SJSA1 (cell line): ENCODE measurements at places on chromosomes 5 and 9.
A peak's percentile ranks its signal among the peaks of the same experiment; 100 is the strongest.

GRCh38 chr5:15510831-15511230 lies 10.9 kb downstream of the FBXL7 start:
- DNase-seq = no peak

GRCh38 chr5:74536658-74537057 lies 103.9 kb downstream of the ENC1 start:
- no peak for DNase-seq

DNA sequence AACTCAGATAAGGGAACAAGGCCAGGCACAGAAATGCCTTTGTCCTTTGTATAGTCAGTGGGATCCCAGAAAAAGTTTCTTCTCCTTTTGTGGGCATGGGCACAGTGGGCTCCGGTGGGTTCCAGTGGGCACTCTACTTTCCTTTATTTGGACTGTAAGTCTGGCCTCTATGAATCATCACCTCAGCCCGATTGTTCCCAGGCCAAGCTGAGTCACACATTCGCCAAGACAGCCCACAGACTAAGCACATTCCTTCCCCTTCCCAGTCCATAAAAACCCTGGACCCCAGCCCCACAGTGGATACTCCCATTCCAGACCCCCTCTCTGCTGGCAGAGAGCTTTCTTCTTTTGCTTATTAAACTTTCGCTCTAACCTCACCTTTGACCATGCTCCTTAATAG lies 165.0 kb downstream of the FBXL17 start:
- DNase-seq = peak; percentile 47

DNA sequence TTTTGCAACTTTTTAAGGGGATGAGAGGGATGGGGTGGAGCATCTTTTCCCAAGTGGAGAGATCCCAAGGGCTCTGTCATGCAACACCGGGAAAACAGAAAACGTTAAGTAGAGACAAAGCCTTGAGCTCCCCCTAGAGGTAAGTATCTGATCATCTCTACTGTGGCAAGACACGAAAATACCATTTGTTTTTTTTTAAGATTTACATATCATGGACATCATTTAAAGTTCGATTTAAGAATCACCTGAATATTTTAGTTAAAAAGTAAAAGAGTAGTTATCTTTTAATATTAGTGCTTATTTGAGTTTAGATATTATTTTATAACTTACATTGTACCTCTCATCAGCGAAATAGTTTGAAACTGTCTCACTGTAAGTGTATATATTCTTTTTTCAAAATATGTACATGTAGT lies 200.4 kb downstream of the LRRC70 start:
- peak; percentile 35 for DNase-seq

GRCh38 chr9:83932011-83932410 lies 10.8 kb upstream of the KIF27 start:
- no peak for DNase-seq

GRCh38 chr9:101114317-101114716 lies 85.8 kb downstream of the PLPPR1 start:
- DNase-seq = no peak

- no peak for DNase-seq
Observed at GRCh38 chr9:136426787-136427186, 12.9 kb downstream of the INPP5E start.

- no peak for DNase-seq
Observed at GRCh38 chr5:68180121-68181038, 35.2 kb upstream of the PIK3R1 start.

GRCh38 chr9:91814753-91815152 lies 135.3 kb downstream of the ROR2 start:
- DNase-seq = no peak

GRCh38 chr5:15002173-15002572 lies 130.6 kb upstream of the ANKH start:
- no peak for DNase-seq

- no peak for DNase-seq
Observed at GRCh38 chr5:132480042-132480441, 10.5 kb downstream of the IRF1 start.

GRCh38 chr9:4592886-4593285 lies 69.2 kb upstream of the PLPP6 start:
- DNase-seq = no peak

- no peak for DNase-seq
Observed at GRCh38 chr5:128339585-128339984, 198.5 kb downstream of the FBN2 start.

GRCh38 chr5:163578652-163579051 lies 73.2 kb downstream of the MAT2B start:
- no peak for DNase-seq

GRCh38 chr9:130780415-130780814 lies 54.6 kb upstream of the ABL1 start:
- no peak for DNase-seq

GRCh38 chr5:14591548-14591947 lies 10.0 kb downstream of the OTULINL start:
- DNase-seq = no peak

DNA sequence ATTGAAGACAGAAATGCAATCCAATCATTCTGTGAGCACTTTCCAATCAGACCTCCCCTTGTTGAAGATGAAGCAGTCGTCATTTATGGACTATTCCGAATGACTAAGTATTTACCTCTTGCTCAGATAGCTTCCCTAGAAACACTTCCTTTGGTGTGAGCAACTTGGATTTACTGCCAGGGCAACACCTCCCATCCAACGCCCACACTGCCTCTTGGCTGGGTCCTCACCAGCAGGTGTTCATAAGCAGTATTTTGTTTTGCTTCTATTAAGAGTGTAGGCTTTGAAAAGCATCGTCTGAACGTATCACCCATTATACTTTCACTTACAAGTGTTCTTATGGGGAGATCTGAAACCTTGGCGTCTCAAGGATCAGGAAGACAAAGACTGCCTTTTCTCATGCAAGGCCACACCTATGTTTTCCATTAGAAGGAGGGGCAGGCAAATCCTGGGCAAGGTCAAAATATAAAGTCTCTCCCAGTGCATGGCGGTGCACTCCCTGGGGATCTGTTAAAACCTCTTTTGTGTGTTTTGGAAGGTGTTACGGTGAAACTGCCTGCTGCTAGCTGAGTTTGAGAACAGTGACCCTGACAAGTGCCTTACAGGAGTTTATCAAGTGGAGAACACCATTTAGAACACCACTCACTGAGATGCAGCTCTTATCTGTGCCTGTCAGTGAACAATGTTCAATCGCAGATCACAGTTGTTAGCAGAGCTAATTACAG lies 10.6 kb upstream of the MARCHF3 start:
- no peak for DNase-seq

- DNase-seq = no peak
Observed at GRCh38 chr9:88818495-88819201, 172.6 kb upstream of the S1PR3 start.

DNA sequence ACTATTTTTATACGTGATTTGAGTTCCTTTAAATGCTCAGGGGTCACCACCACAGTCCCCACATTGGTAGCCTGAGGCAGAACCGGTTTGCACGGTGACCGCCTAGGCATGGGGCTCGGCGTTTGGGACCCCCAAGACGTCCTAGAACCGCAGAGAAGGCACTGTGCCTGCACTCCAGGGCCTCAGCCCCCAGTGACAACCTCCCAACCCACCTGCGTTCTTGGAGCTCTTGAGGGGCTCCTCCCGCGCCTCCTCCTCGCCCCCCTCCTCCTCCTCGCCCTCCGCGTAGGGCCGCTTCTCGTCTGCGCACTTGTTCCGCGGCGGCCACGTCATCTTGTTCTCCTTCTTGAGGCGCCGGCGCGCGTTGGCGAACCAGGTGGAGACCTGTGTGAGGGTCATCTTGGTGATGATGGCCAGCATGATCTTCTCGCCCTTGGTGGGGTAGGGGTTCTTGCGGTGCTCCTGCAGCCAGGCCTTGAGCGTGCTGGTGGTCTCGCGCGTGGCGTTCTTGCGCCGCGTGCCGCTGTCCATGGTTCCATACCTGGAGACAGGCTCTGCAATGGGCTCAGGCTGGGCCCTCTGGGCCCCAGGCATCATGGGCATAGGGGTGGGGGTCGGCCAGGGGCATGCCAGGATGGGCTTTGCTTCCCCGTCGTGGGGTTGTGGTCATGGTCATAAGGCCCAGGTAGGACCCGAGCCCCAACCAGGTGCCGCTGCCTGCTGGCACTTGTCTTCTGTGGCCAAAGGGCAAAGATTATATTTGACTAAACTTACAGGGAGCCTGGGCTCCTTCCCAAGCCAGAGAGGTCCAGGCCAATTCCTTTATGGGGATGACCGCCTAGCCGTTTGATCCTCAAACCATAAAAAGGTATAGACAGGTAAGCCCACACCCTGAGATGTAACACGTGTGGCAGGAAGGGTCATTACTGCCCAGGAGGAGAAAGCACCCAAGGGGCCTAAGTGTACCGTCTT lies 3.1 kb downstream of the IRX4 start:
- no peak for DNase-seq

DNA sequence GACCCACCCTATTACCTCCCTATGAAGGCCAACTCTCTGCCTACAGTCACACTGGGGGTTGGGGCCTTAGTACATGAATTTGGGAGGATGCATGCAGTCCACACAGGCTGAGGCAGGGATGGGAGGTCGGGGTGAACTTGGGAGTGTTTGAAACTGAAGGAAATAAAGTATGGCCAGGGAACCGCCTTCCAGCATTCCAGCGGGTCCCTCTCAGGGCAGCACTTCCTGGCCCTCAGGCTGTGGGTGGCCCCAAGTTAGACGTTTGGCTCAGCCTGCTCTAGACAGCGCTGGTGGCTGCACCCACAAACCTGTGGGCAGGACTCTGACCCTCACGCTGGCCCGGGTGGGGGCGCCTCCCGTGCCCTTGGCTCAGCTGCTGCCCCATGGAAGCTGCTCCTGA lies 74.3 kb downstream of the UBE2QL1 start:
- DNase-seq = peak; percentile 41

DNA sequence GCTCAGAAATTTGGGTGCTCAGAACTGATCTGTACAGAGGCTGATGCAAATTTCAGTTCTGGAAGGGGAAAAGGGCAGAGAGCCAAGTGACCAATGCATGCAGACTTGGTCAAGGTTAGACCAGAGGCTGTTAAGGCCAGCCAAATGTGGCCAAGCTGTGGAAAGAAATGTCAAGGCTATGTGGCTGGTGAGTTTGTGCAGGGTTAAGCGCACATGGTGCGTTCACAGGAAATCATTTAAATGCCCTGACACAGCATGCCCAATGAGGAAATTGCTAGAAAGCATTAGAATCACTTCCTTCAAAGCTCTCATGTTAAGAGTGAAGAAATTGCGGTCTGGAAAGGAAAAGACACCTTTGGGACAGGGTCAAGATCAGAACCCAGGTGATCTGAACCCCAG lies 58.0 kb downstream of the PTPN3 start:
- no peak for DNase-seq

DNA sequence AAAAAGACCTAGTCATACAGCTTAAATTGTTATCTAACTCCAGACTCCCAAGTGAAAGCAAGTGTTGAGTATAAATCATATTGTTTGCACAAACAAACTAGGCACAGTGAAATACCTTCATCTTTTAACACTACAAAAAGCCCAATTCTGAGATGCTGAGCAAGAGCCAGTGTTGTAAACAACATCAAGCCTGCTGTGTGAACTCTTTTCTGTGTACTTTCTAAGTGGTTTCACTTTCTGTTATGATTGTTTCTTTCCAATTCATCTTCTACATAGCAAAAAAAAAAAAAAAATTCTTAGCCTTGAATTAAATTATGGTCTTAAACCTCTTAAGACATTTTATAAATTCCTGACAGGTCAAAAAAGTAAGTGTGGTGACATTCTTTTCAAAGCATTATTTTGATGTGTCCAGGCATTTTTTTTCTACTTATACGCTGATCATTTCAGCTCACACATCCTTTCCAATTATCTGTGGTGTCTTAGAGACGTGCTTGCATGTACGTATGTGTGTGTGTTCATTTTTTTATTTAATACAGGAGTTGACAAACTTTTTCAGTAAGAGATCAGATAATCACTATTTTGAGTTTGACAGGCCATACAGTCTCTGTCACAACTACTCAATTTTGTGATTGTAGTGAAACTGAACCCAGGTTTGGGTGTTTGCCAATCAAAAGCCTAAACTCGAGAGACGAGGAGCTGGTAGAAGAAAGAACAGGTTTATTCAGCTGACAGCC lies 556.1 kb downstream of the CDH9 start:
- DNase-seq = no peak

- no peak for DNase-seq
Observed at GRCh38 chr5:69188811-69189161, 597 bp upstream of the CENPH start.

- no peak for DNase-seq
Observed at GRCh38 chr9:30522486-30522885, 1862.0 kb upstream of the ACO1 start.

GRCh38 chr9:36862206-36863145 lies 171.6 kb downstream of the PAX5 start:
- no peak for DNase-seq

- no peak for DNase-seq
Observed at GRCh38 chr9:33197279-33198152, 30.4 kb upstream of the B4GALT1 start.

DNA sequence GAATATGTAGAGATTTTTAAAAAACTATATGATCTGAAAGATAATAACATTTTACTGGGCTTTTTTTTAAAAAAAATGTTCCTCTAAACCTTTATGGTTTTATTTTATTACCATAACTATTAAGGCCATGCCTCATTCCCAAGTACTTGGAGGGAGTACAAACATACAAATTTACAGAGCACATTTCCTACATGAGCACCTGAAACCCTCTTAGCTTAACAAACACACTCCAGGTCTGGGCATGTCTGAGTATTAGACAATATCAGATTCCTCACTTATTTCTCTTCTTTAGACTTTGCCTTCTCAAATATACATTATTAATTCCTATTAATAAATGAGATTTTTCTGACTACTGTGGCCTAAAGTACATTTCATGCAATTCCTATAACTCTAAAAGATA lies 319.2 kb downstream of the SLCO4C1 start:
- no peak for DNase-seq

DNA sequence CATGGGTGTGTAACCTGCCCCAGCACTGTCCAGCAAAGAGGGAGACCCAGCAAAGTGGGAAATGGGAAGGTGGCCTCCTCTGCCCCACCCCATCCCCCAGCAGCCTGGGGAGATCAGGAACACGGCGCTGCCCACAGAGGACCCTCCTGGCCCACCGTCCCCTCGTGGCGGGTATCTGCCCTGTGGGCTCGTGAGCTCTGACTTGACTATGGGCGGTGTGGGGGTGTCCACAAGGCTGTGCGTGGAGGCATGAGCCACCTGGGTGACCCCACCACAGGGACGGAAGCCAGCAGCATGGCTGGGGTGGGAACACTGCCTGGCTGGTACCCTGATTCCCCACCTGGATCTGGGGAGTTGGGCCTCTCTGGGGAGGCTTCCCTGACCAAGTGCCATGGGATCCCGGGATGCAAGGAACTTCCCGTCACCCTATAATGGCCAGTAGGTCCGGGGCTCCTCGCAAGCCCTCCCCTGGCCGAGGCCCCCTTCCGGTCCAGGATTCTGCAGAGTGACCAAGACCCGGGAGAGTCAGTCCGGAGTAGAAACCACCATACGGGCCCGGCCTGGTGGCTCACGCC lies 29.3 kb upstream of the SLC6A19 start:
- DNase-seq = no peak

GRCh38 chr9:26939955-26940711 lies 6.9 kb downstream of the PLAA start:
- no peak for DNase-seq

- DNase-seq = no peak
Observed at GRCh38 chr5:124700333-124700732, 46.1 kb downstream of the ZNF608 start.
